ENCODE measurements at places on chromosomes 16 and 17. TPM values are rescaled to one million over a fixed set of nuclear protein-coding genes. Genes with fewer than 3 reads are reported as not detected.

GRCh38 chr16:88810912-88811768 lies 588 bp downstream of the APRT start:
- peak; percentile 84 for DNase-seq

- DNase-seq: no peak
Measured at GRCh38 chr17:43550754-43551153, 4.6 kb upstream of the ETV4 start.

GRCh38 chr16:23597003-23597756 lies 1.1 kb upstream of the NDUFAB1 start:
- no peak for DNase-seq

GRCh38 chr16:16092925-16093627 lies 130.2 kb downstream of the ABCC6 start:
- no peak for DNase-seq

- no peak for DNase-seq
Measured at GRCh38 chr17:34720760-34721159, 141.4 kb downstream of the TMEM132E start.

DNA sequence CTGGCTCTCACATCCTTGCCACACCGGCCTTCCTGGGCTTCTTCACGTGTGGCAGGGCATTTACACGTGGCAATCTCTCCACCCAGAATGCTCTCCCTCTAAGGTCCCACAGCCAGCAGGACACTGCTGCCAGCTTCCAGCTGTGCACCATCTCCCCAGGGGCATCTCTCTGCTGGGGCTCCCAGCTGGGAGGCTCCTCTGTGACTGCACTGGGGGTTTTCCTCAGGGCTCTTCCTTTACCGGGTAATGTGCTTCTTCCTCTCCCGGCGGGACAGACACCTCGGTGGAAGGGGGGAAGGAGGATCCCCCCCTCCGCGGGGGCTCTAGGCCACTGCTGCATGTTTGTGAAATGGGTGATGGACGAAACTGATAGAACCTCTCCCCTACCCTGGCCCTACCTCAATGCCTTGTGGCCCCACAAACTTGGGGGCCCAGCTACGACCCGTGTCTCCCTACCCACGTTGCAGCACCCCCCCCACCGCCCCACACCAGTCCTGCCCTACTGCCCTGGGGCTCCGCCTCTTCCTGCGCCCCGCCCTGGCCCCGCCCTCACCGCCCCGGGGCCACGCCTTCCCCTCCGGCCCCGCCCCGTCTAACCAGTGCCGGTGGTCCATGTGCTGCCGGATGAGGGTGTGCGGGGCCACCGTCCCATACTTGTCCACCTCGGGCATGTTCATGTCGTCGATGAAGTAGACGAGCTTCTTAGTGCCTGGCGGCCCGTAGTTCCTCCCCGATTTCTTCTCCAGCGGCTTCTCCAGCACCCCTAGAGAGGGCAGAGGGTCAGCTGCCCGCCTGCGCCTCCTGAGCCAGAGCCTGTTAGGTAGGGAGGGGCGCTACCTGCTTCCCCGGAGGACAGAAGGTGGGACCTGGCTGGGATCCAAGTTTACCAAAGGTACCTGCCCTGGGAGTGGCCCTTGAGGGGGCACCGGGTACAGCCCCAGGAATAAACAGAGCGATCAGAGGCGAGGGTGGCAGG lies 92.6 kb downstream of the DNAH17 start:
- no peak for DNase-seq

Gene DHRS7C
- total RNA-seq: not detected

Gene C17orf78
- not detected for total RNA-seq

Measured in cerebellum (tissue), 4 donors.